ENCODE measurements at places on chromosomes 3 and 15. TPM values are rescaled to one million over a fixed set of nuclear protein-coding genes. Genes with fewer than 3 reads are reported as not detected.
A peak's percentile ranks its signal among the peaks of the same experiment; 100 is the strongest.

- DNase-seq = no peak
- no peaks in the 10 kb centered on the region for H3K4me1 ChIP-seq
- no peak overlapping the region for H3K27ac ChIP-seq
- H3K27me3 ChIP-seq = no peaks in the 10 kb centered on the region
Observed at GRCh38 chr15:91664224-91664836, 189.2 kb upstream of the SLCO3A1 start.

- no peak for DNase-seq
- no peak overlapping the region for H3K27ac ChIP-seq
- no peaks in the 10 kb centered on the region for H3K36me3 ChIP-seq
Observed at GRCh38 chr15:66178531-66178910, 75.0 kb downstream of the MEGF11 start.

DNA sequence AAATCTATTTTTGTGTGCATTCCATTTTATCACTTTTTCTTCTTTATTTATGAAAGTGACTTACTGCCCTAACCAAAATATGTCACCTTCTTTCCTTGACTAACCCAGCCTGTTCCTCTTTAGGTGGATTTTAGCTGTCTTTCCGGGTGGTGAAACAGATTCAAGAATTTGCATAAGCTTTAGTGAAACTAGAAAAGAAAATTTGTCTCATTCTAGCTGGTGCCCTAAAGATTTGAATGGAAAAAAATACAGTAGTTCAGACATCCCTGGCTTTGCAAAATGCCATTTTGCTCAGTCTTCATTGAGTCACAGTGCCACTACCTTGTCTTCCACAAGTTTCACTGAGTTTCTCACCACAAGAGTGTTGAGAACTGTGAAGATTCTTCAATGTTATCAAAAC is 28.2 kb upstream of the CCDC50 start:
- no peak overlapping the region for H3K4me3 ChIP-seq
- no peak overlapping the region for H3K27ac ChIP-seq
- no peaks in the 10 kb centered on the region for H3K36me3 ChIP-seq
- no peaks in the 10 kb centered on the region for H3K27me3 ChIP-seq

DNA sequence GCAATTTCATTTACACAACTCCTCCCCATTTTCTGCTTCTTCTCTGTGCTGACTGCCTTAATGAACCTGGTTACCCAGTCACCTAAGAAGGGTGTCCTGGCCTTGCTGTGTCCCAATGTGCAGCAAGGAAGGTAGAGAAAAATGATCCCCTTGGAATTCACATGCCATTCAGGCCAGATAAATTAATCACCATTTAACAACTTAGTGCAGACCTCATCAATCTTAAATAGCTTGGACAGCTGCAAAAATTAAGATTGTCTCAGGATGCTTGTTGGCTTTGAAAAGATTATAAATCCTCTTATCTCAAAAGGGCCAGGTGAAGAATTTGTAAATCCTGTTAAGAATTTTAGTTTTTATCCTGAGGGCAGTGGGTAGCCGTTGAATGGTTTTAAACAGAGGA is 9.7 kb upstream of the CDV3 start:
- H3K27ac ChIP-seq = no peak overlapping the region
- H3K36me3 ChIP-seq = no peaks in the 10 kb centered on the region
- H3K27me3 ChIP-seq = no peaks in the 10 kb centered on the region
- H3K4me1 ChIP-seq = no peaks in the 10 kb centered on the region
- no peak overlapping the region for H3K4me3 ChIP-seq
- no peak for DNase-seq

The ADAMTS7 gene
- total RNA-seq = 0.58 TPM

The SNRK gene
- 24.2 TPM for total RNA-seq

DNA sequence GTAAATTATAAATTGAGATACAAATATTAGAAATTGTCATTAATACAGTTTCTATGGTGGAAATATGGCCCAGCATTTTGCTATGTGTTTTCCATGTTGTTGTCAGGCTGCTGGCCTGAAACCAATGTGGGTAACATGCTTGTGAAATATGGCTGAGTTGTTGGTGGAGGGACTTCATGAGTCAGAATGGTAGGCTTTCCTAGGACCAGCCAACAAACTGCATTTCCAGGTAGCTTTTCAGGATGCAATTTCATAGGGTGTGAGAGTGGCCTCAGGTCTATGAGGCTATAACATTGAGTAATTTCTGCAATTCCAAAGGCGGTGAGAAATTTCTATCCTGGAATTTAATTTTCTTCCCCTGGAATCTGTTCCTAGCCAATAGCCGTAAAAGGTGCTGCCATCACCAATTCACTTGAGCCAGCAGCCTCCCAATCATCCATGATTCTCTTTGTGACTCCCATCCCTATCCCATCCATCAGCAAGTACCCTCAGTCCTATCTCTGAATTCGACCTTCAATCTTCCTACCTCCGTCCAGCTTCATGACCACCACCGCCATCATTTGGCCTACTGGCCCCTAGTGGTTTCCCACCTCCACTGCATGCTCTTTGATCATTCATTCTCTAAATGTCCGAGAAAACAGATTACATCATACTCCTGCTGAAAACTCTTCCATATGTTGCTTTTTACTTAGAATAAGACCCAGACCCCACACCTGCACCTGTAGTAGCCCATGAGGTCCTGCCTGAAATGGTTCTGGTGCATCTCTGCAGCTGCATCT is 276.6 kb upstream of the CFAP20DC start:
- H3K36me3 ChIP-seq = no peaks in the 10 kb centered on the region
- H3K27me3 ChIP-seq = no peaks in the 10 kb centered on the region
- H3K4me1 ChIP-seq = no peaks in the 10 kb centered on the region
- DNase-seq = no peak
- H3K4me3 ChIP-seq = no peak overlapping the region
- H3K27ac ChIP-seq = no peak overlapping the region

DNA sequence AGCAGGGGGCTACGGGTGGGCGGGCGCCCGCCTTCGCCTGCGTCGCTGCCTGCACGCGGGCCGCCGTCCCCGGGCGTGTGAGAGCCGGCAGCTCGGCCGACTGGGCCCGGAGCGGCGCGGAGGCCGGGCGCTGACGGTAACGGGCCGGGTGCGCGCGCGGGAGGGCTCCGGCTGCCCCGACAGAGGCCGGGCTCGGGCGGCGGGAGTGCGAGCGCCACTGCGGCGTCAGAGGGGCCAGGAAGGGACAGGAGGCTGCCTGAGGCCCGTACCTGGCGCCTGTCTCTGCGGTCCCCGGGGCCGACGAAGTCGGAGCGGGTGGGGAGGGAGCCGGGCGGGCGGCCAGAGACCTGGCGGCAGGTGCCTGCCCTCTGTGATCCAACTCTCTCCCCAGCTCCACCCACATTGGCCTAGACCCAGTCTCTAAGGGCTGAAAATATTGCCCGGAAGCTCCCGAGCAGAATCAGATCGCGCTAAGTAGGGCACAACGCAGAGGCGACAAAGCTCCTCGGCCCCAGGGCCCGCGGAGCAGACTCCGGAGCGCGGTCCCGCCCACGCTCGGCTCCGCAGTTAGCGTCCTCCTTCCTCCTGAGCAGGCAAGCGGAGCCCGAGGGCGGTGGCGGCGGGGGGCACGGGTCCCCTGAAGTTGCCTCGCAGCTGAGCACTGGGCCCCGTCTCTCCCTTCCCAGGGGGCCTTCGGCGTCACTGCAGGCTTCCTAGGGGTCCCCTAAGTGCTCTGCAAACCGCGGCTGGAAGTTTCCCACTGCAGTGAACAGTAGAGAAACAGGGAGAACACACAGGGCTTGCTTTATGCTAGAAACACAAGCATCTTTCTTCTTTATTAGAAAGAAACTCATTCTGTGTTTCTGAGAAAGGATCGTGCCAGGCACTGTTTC is at the start of gene MAN2A2:
Gene MAN2A2, plus strand, starts transcription at position 463 of the 893 bp plus-strand sequence. CDS start 906 bp downstream, outside the sequence.
- H3K4me1 ChIP-seq = peaks cover 41% of the 10 kb centered on the region
- peak within 1 kb of the TSS; percentile 92 for H3K27ac ChIP-seq
- DNase-seq = peak; percentile 87
- peaks cover 12% of the 10 kb centered on the region for H3K36me3 ChIP-seq

DNA sequence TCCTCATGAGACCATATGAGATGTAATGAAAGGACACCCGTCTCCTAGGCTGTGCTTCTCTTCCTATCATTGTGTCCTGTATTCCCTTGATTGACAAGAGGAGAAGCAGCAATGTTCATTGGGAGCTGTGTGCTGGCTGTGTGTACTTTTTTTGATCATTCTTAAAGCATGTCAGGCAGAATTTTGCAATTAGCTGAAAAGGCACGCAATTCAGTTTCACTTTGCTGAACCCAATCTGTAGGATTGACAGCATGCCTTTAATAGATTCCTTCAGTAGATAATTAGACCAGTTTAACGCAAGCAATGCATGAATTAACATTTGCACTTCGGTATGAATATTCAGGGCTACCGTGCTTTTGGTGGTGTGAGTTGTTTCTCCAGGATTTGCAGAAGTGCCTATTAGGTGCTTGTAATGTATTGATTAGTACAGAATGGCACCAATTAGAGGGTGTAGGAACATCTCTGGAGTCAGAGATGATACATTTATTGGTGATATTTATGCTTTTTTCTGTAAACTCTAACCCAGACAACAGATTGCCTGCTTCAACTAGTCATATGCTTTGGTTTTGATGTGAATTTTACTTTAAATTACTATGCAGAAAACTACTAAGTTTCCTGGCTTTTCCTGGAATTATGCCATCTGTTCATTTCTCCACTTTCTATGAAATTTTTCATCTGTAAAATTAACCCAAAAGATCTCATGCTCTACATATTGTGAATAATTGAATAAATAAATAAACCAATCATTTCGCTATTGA is 114.3 kb downstream of the NSUN3 start:
- no peak for DNase-seq
- H3K36me3 ChIP-seq = no peaks in the 10 kb centered on the region
- no peaks in the 10 kb centered on the region for H3K27me3 ChIP-seq
- no peak overlapping the region for H3K27ac ChIP-seq
- H3K4me3 ChIP-seq = no peak overlapping the region

The CCR3 gene
- not detected for total RNA-seq

DNA sequence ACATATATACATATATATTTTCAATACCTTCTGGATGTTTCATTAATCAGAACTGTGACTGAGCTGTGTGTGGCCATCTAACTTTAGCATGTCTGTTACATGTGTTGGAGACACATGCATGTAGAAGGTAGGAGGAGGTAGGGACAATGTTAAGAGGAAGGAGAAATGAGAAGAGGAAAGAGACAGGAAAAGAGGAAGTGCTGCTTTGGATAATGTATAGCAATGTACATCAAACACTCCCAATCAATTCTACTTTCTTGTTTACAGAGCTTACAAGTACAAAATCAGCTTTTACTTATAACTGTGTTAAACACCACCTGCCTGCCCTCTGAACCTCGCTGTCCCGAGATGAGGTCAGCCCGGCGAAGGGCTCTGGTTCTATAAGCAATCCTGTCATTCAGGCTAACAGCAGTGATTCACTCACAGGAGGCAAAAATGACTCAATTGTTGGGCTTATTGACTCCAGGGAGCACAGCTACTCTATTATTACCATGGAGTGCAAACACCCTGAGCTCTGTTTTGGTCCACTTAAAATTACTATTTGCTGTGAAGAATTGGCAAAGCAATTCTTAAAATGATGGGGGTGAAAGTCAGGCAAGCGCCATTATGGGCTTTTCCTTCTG is 188.9 kb downstream of the MEIS2 start:
- H3K4me3 ChIP-seq = no peak overlapping the region
- H3K4me1 ChIP-seq = peaks cover 14% of the 10 kb centered on the region
- no peak overlapping the region for H3K27ac ChIP-seq
- DNase-seq = no peak
- no peaks in the 10 kb centered on the region for H3K27me3 ChIP-seq
